ENCODE measurements at places on chromosomes 11 and 22.

- DNase-seq: no peak
These were observed 169.6 kb downstream of the ETS1 start for GRCh38 chr11:128417607-128418324.

DNA sequence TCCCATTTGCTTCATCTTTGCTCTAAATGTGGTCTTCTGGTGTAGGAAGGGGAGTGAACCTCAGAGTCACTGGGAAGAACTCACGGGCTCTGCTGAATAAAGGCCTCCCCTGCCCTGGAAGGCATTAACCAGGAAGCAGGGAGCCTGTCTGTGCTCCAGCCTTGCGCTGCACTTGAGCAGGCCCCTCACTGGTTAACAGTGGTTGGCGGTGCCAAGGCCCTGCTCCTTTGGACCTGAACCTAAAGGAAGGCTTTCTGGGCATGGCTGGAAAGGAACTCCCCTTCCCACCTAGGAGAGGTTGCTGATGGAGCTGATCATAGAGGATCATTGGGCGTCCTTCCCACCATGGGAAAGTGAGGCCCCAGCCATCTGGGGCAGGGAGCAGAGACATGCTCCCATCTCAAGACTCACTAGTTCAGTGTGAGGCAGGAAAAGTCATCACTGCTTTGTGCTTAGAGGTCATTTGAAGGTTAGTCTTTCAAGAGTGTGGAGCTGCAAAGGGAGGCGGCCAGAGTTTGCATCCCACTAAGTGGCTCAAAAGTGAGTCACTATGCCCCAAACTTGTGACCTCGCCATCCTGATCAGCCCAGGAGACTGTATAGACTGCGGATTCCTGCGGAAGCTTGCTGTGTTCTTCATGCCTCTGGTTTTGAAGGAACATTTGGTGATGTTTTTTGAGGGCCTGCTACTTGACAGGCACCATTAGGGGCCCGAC is 50.4 kb downstream of the DBX1 start:
- no peak for DNase-seq

DNA sequence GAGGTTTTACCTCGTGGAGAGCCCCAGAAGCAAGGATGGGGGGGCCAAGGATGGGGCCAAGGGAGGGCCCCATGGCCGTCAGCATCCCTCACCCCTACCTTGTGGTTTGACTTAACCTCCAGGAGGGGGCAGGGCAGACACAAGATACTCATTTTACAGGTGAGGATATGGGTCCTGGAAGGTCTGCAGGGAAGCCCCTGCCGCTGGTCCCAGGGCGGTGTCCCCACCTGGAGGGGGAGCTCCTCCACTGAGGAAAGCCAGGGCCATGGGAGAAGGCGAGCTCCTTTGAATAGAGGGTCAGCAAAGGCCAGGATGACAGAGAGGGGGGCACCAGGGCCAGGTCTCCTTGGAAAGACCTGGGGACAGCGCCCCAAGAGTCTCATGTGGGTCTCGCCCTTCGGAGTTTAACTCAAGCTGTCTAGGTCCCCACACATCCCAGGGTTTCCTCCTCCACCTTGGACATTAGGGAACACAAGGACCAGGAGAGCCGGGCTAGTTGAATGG is 5.9 kb upstream of the ADORA2A start:
- DNase-seq: no peak

GRCh38 chr11:9664276-9665171 is 647 bp downstream of the SWAP70 start:
- DNase-seq: peak; percentile 39

DNA sequence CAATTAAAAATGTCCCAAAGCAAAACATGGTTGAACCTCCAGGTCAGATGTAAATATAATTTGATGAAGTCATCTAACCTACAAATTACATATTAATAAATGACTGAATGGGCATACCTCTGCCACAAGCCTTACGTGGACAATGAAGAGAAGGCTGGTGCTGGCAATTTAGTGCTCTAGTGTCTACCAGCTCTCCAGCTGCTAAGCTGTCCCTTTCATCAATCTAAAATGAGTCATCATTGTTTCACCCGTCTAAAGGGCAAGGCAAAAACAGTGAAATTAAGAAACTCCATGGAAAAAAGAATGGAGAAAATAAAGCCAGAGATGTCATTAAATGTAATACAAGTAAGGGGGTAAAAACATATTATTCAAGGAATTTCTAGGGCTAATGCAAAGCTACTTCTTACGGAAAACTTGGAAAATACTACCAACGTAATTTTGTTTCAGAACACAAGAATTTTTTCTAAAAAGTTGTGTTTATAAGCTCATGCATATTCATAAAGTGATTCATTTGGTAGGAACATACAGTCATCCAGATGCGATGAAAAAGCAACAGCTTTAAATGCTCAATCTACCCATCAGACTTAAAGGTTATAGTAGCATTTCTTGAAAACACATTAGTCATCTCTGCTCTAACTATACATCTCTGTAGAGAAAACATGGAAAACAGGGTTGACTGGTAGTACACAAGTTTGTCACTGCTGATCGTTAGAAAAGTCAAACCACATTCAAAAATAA is 71.5 kb downstream of the SIK3 start:
- DNase-seq: no peak

DNA sequence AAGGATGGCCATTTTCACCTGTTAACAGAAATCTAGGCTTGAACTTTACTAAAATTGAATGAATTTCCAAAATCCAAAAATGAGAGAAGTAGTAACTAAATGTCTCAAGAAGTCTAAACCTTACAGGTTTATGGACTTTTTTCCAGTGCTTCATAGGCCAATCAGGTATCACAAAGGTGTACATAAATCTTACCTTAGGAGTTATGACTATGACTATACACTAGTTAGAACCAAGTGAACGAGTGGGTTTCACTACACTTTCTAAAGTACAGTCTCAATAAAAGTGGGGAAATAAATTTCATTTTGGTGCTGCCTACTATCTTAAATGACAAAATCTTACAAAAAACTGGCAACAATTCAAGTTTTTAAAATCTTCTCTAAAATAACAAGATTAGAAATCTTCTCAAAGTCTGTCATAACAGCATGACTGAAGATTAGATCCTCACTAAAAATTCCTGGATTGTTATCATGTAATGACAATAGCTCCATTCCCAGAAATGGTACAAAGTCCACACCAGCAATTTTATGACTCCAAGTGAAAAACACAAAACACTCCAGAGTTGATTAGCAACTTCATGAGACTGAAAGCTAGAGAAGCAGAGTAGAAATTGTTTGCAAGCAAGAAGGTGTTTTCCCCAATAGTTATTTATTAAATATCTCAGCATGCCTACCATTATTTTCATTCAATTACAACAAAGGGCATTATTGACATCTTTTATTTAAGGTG is 20.9 kb downstream of the SOX6 start:
- no peak for DNase-seq

DNA sequence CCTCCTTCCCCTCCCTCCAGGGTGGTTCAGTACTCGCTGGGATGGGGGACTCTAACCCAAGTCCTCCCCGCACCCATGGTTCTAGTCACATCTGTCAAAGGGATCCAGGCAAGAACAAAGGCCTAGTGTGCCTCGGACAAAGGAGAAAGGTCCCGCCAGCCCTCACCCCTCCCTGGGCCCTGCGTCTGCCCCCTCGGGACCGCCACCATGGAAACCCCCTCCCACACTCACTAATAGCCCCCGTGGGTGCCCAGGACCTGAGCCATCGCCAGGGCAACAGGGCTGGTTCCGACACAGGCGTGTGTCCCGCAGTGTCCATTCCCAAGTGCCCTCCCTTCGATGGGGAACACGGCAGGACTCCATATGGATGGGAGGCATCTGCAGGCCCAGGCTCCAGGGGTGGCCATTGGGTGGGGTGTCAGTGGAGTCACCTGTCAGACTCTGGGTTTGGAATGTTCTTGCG is 5.1 kb upstream of the CARNS1 start:
- DNase-seq: no peak

DNA sequence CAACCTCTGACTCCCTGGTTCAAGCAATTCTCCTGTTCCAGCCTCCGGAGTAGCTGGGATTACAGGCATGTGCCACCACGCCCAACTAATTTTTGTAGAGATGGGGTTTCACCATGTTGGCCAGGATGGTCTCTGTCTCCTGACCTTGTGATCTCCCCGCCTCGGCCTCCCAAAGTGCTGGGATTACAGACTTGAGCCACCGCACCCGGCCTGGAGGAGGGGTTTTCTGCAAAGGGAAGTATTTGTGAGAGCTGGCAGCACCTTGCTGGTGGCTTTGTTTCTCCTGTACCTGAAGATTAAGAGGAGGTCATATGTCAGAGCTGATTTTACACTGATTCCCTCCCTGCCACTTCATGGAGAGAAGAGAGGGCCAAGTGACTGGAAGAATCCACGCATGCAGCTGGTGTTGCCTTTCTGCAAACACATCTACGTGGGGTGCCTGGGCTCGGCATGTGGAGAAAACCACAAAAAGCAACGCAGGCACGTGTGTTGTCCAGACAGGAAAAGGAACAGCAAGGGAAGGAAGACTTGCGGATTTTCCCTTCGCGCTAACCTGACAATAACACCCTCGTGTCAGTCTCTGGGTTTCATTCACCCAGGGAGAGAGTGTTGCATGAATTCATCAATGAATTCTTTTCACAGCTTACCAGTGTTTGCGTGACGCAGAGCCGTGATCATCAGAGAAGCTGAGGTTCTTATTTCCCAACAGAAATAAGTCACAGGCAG is 61.9 kb downstream of the TSPAN18 start:
- DNase-seq: no peak

DNA sequence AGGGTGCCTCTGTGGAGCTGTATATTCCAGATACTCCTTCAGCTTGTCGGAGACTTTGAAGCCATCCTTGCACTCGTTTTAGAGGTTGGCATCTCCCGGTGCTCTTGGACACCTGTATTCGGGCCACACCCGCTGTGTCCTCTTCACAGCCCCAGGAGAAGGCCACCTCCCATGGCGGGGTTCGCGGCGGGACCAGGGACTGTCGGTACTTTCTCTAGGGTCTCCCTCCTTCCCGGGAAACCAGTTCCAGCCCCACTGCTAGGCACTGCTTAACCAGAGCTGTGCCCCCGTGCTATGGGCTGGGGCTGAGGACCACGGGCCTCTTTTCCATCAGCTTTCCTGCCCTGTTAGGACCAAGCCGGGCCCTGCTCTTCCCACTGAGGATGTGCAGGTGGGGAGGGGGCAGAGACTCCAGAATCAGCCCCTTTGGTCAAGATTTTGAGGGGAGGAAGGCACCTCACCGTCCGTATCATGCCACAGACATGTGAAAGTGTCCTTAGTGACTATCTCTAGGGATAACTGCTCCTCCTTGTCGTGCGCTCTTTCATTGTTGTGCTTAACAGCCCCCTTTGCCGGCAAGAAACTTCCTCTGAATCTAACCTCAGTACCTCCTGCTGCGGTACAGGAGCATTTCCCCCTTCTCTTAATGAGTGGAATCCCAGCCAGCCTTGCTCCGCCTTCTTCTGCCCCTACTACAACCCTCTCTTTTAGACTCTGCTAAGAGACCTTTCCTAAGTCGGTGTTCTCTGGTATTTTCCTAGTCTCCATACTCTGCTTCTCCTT is 1.2 kb upstream of the B3GAT1 start:
- DNase-seq: no peak

- DNase-seq: no peak
These were observed 20.0 kb downstream of the KCNJ4 start for GRCh38 chr22:38435010-38435409.

Measured in Kasumi-1 (cell line).